Psoas muscle (tissue), 8 donors: ENCODE measurements at places on chromosomes 5 and 9. TPM values are rescaled to one million over a fixed set of nuclear protein-coding genes. Genes with fewer than 3 reads are reported as not detected.

DNA sequence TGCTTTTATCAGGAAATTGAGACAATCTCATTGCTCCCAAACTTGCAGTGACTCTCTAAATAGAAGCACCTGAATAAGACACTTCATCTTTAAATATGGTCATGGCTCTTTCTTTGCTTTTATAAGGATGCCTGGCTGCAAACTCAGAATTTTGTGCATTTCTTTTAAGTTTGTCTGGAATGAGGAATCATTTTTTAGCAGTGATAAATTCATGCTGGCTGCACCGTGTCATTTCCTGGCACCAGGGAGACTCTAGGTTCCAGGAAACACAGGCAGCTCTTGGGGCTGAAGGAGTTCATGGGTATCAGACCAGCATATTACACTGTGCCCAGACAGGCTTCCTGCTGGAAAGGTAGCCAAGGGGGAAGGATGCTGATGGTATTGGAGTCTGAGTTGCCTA is 109.9 kb downstream of the NUDT12 start:
- DNase-seq: no peak

DNA sequence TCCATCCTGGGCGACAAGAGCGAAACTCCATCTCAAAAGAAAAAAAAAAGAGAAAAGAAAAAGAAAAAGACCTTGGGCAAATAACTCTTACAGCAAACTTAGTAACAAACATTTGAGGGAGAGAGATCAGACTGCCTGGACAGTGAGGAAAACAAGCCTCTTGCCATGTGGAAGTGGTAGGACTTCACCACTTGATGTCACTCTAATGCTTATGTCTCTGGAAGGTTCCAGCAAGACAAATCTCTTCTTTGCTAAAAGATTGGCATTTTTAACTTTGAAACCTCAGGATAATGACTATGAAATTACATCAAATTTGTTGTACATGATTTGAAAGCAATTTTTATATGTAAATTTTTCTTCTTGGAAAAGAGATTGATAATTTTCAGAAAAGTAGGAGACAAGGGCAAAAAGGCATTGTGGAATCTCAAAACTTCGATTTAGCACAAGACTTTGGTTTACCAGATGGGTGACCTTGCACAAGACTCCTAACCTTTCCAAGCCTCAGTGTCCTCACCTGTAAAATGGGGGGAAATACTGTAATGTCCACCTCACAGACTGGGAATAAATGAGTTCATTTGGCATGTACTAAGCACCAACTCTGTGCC is 5.4 kb downstream of the ACTL7B start:
- DNase-seq: no peak

DNA sequence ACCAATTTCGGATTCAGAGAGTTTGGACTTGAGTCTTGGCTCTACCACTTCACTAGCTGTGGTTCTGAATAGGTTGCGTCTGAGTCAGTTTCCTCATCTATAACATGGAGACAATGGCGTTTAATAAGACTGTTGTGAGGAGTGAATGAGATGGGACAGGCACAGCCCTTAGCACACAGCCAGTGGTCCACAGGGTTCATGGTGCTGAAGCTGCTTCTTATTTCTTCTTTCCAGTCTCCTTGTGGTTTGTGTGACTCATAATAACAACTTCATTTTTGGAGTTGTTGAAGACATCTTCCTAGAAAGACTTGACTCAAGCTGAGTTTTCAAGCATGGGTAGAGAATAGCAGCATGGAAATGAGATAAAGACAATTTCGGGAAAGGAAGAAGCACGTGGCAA is 172.6 kb upstream of the PPP2R2B start:
- no peak for DNase-seq

- DNase-seq: no peak
These were observed 11.8 kb upstream of the ACTBL2 start for GRCh38 chr5:57494104-57495098.

DNA sequence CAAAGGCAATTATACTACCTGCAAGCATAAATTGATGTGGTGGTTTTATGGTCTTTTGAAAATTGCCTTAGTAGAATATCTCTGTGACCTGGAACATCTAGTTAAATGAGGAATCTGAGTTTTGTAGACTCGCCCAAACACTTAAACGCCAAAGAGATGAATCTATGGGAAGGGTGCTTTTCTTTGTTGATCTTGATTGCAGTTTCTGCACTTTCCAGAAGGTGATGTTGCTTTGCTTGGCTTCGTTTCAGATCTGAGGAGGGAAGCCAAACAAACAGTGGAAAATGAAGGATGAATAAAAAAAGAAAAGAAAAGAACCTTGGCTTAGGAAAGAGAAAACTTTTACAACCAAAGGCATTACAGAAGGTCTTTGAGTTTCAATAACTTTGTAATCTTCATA is 1021.2 kb downstream of the NR2F1-AS1 start:
- DNase-seq: no peak

- no peak for DNase-seq
These were observed 18.9 kb upstream of the LRRC14B start for GRCh38 chr5:172421-172820.

- no peak for DNase-seq
These were observed 5.6 kb downstream of the C5orf24 start for GRCh38 chr5:134851307-134851923.

DNA sequence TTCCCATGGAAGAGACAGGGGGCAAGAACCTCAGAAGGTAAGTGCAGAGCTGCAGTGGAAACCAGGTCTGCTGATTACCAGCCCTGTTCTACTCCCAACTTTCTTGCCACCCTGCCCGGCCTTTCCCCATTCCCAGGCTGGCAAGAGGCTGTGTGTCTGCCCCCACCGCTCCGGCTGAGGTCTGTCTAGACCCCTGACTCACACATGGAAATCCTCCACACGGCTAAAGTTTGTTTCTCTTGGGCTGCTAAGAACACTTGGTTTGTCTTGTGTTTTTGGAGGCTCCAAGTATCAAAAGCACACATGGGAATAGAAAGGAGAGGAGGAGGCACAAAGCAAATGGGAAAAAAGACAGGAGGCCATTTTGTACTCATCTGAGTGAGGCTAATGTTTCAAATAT is 168.3 kb downstream of the GABBR2 start:
- no peak for DNase-seq

GRCh38 chr9:116049456-116049855 is 104.1 kb upstream of the PAPPA start:
- DNase-seq: no peak

DNA sequence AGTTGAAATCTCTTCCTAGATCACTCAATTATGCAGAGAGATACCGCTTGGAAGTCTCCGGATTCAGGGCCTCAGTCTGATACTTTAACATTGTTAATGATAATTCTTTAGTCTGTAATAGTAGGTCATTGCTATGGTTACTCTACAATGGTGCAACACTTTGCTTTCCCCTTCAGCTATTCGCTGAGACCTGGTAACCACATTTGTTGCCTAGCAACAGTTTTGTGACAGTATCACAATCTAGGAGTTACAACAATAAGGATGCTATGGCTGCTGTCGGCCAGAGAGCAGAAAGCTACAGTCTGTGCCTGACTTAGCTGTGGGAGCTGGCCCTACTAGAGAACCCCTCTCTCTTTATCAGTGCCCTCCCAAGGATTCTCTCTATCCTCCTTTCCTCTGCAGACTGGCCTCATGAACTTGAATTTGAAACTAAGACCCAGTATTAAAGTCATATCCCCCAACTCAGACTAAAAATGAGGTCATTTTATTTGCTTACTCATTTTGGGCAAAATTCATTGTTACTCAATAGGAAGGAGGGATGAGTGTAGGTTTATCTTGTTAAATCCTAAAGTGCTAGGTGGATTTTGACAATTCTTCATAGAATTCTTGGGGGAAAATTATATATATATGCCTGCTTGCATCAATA is 39.3 kb downstream of the NR2F1 start:
- no peak for DNase-seq

DNA sequence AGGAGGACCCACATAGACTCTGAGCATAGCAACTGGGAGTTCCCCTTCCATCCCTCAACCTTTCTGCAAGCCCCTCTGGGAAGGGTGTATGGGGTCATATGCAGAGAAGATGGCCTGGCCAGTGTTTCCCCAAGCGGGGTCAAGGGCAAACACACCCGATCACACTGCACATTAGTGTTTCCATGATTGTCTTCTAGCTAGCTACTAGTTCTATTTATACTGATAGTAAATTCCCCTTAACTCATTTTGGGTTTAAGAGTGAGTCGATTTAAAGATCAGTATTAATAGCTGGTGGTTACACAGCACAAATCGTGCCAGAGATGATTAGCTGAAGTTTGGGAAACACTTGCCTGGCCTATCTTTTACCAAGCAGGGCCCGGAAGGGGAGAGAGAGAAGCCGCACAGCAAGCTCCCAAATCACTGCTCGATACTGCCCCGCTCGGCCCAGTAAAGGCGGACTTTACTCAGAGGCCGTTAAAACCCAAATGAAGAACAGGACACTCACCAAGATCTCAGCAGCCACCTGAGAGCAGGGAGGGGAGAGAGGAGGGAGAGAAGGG is 29.4 kb upstream of the TNIP1 start:
- no peak for DNase-seq

GRCh38 chr9:91812191-91812590 is 137.8 kb downstream of the ROR2 start:
- DNase-seq: no peak

- DNase-seq: no peak
These were observed 219.5 kb downstream of the KCTD16 start for GRCh38 chr5:144390133-144390532.

DNA sequence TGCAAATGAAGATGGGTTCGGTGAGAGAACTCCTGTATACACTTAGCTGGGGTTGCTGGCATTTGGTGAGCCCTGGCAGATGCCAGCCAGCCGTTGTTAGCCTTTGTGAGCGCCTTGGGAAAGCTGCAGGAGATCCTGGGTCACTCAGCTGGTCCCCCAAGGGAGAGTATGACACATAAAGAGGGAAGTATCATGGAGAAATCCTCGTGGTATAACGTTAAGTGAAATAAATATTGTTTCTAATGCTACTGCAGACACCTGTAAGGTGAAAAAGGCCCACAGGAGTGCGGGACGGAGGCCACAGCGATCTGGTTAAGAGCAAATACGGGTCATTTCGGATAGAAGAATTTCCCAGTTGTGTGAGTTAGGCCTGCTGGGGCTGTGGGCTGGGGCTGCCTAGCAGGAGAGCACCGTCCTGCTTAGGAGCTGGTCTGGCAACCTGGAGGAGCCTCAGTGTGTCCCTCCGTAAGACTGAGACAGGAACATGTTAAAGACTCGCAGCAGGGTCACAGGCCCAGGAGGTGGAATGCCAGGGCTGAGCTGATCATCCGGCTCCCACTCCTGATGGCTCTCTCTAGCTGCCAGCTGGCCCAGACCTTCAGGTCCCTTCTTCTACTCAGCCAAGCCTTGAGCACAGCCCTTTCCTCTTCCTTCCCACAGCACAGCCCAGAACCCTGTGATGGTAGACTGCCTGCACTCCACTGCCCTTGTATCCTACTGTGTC is 4.9 kb downstream of the NKX2-5 start:
- DNase-seq: no peak

DNA sequence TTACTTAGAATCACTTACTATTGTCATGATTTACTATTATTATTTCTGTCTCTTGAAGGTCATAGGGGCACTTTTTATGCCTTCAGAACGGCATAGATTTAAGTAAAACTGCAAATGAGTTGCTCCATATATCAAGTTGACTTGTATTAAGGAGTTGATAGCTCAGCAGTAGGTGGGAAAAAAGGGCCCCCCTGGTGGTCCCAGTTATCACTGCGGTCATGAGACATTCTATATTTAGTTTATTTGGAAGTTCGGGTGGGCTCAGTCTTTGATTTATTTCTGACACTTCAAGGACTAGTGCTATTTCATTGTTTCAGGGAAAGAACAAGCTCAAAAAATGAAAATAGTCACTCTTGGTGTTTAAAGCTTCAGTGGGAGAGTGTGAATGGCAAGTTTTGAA is 159.3 kb downstream of the SLC24A2 start:
- DNase-seq: no peak

DNA sequence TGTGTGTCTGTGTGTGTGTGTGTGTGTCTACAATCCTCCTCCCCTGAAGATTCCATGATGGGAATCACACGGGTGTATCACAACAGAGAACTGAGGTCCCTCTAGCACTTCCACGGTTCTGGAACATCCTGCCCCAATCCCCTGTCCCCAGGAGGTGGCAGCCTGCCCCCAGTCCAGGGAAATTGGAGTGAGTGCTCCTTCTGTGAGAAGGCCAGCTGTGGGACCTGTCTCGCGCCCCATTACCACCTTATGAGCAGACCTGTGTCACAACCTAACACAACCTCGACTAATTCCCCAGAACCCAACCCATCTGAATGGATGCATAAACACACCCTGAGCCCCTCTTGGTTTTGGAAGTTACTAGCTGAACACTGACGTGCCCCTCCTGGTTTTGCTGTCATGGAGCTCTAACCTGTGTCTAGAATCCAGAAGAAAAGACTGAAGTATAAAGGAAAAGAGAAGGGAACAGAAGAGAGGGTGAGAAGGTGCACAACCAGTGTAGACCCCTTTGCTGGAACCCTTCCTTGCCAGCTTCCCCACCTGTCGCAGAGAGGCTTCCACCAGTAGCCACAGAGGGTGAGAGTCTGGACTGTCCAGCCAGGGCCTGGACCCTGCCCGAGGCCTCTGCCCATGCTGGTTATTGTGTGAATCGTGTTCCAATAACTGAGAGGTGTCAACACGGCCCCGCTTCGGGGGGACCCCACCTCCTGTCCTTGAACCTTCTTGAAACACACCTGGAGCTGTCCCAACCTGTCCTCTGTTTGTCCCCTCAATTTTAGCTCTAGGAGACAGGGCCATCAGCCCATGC is 3.4 kb downstream of the BTNL9 start:
- DNase-seq: no peak

DNA sequence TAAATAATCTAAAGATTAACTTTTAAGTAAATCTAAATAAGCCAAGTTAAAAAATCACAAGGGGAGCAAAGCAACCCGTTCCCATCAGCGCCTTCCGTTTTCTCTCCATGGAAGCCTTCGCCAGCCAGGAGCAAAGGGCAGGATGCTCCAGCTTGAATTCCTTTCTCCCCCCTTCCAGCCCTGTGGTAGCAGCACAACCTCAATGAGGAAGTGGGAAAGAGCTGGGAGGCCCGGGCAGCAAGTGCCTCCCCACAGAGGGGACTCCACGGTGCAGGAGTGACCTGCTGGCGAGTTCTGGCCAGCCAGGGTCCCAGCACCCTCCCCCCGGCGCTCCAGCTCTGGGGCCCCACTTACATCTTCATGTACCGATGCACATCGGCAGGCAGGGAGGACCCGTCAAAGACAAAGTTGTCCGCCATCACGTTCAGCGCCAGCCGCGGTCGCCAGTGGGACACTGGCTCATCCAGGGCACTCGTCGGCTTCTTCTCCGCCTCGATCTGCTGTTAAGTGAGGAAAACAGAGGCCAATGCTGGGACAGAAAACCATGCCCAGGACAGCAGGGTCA is 6.3 kb downstream of the CLPTM1L start:
- peak; percentile 39 for DNase-seq

GRCh38 chr9:101674165-101674564 is 64.3 kb downstream of the GRIN3A start:
- no peak for DNase-seq

- peak; percentile 57 for DNase-seq
These were observed 59.3 kb downstream of the FSTL4 start for GRCh38 chr5:133552925-133553525.

FAM153A gene
- polyA plus RNA-seq: 0.16 TPM

ANKRD31 gene
- polyA plus RNA-seq: 0.01 TPM

C7 gene
- polyA plus RNA-seq: 5.1 TPM

PKN3 gene
- polyA plus RNA-seq: 3.1 TPM
